ENCODE measurements at places on chromosomes 16 and 17.

DNA sequence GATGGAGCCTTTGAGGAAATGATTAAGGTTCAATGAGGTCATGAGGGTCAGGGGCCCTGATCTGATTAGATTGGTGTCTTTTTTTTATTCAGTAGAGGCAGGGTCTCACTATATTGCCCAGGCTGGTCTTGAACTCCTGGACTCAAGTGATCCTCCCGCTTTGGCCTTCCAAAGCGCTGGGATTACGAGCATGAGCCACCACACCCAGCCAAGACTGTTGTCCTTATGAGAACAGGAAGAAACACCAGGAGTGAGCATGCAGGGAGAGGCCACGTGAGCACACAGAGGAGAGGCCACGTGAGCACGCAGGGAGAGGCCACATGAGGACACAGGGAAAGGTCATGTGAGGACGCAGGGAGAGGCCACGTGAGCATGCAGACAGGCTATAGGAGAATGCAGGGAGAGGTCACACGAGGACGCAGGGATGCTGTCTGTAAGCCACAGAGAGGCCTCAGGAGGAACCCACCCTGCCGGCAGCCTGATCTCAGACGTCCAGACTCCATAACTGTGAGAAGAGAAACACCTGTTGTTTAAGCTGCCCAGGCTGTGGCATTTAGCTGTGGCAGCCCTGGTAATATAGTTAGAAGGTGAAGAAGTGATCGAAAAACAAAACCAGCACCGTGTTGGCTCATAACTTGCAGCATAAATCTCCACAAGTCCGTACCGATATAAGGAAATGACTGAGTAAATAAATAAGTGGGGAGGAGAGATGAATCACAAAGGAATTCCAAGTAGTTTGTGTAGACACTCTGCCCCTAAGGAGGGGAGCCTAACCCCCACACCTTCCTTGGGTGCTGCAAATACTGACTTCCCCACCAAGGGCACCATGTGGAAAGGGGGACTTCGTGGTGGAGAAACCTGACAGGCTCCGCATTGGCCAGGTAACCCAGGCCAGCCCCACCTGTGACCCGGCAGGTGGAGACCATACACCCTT, 14.6 kb upstream of the CSNK1D start:
- no peak for DNase-seq

DNA sequence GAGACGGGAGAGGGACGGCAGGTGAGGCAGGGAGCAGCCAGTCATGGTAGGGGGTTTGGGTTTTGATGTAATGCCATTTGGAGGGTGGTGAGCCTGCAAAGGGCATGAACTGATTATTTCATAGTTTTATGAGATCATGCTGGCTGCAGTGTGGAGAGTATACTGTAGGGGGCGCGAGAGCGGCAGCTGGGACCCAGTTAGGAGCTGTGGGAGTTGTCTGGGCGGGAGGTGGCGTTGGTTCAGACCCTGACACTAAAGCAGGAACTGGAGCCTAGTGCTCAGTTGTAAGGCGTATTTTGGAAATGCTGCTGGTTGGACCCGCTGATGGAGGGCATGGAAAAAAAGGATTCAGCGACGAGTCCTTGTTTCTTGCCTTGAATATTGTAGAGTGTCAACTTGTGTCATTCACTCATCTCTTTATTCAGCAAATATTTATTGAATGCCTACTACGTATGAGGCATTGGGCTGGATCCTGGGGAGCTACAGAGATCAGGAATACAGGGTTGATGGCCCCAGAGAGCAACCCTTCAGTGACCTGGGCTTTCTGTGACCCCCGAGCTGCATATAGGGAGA, 23.7 kb upstream of the KDM8 start:
- DNase-seq, result peak; percentile 36

DNA sequence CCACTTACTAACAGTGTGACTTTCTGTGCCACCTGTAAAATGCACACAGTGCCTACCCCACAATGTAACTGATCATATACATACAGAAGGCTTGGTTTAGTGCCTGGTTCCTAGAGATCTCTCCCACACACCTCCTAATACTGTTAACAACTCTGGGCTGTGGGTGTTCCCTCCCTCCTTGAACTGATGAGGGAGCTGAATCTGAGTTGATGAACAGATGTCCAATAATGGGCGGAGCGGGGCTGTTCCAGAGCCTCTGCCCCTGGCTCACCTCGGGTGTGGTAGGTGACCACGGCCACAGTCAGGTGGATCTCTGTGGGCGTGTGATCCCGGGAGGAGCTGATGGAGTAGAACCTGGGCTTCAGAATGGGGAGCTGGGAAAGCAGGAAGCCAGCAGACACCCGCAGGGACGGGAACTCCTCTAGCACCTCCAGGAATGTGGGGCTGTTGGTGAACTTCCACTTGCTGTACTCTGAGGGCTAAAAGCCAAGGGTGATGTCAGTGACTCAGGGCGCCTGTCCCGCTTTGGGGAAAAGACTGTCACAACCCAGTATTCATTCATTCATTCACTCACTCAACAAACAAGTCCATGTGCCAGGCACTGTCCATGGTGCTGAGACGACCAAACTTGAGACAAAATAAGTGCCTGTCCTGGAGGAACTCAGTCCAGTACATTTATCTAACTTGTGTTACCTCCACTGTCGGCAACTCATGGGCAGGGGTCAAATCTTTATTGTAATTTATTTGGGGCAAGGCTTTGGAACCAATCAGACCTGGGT, 37.6 kb downstream of the NOS2 start:
- no peak for DNase-seq

GRCh38 chr16:10929853-10930754, 12.2 kb downstream of the DEXI start:
- peak; percentile 45 for DNase-seq

DNA sequence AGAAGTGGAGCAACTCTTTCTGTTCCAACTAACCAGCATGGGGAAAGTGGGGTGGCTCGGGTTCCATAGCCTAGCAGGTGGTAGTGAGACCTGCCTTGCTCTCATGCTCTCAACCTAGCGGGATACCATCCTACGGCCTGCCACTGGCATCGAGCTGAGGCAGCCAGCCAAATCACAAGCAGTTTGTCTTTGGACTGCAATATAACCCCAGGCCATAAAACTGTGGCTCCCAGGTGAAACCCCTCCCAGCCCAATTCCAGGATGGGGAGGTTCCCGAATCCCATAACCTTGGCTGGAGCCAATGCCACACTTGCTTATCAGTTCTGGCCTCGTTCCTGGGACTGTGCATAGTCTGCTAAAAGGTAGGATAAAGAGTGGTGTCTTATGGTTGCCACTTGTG, 155.8 kb upstream of the NETO2 start:
- no peak for DNase-seq

- DNase-seq, result no peak
Measured at GRCh38 chr17:13806092-13806491, 204.4 kb upstream of the HS3ST3A1 start.

GRCh38 chr17:27593232-27593856, 37.6 kb upstream of the LGALS9 start:
- DNase-seq, result no peak

- DNase-seq, result no peak
Measured at GRCh38 chr16:19753815-19754643, 36.0 kb downstream of the IQCK start.

DNA sequence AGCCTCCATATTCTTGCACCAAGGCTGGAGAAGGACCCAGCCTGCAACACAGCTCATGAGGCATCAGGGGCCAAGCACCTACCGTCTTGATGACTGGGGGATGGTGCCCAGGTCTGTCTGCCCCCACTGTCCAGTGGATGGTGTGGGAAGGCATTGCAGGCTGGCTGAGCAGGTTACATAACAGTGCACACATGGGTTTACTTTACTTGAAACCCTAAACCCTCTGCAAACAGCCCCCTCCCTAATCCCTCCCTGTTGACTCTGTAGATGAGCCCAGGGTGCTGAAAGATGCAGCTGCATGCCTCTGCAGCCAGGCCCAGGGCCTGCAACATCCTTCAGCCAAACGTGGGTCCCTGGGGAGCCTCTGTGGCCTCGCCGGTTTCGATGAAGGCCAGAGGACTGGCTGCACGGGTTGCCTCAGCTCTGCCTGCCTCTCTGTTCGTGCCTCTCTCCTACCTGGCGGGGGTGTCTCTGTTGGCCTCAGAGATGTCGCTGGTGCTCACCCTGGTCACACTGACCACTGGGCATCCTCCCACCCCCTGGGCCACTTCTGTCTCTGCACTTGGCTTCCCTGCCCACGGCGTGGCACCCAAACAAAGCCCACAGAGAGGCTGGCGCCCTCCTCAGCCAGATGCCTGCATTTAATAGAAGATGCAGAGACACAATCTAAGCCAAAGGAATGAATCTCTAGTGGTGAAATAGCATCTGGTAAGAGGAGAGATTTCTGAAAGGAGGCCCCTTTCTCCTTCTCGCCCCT, 95.1 kb downstream of the METRNL start:
- peak; percentile 24 for DNase-seq

DNA sequence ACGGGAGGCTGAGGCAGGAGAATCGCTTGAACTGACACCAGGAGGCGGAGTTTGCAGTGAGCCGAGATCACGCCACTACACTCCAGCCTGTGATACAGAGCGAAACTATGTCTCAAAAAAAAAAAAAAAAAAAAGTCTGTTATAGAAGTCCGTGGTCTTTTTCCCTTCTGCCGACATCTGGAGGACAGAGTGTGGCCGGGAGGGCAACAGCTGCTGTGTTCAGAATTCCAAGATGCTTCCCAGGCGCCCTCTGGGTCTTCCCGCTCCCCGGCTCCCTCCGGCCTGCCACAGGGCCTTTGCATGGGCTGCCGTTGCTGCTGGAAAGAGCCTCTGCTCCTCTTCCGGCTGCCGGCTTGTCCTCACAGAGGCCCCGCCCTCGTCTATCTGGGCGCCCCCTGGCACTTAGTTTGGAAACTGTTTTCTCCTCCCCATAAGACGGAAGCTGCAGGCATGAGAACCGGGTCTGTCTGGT, 2.4 kb upstream of the CACNA1H start:
- no peak for DNase-seq

DNA sequence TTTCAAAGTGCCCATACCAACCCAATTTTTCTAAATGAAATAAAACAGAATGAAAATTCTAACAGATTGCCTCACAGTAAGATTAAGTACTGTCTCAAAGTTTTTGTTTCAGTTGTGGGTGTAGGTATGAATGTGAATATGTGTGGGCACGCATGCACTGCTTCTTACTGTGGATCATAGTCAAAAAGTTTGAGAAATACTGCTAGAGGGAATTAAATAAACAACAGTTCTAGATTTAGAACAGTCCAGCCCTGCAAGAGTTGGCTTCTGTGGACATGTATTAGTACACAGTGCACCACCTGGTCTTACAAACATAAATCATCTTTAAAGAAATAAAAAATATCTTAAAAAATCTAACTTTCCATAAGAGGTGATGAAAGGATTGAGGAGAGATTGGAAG, 8.4 kb downstream of the ZNF652 start:
- no peak for DNase-seq

DNA sequence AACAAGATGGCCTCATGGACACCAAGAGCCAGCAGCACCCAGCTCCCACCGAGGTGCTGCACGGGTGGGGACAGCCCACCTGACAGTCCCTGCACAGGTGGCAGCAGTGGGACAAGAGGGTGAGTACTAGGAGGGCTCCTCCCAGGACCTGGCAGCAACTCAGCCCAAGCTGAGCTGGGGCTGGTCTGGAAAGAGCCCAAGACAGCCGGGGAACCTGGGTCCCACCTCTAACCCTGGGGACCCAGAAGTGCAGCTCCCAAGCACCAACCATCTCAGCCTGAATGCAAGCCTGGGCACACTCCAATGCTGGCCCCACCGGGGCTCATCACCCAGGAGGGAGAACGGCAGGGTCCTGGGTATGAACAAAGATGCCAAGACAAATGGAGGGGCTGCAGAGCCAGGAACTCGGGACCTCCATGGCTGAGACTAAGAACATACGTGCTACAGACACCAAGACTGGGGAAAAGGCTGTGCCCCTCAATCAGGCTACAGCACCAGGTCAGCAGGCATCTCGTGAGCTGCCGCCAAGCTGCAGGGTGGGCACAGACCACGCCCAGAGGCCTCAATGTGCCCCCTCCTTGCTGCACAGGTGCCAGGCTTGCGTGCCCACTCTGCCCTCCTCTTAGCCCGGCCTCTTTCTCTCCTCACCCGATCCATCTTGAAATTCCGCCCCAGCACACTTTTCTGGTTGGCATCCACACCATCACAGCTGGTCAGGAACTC, 37.5 kb upstream of the GSG1L start:
- DNase-seq, result no peak

GRCh38 chr16:28121527-28121926, 58.0 kb upstream of the GSG1L start:
- DNase-seq, result no peak

- DNase-seq, result no peak
Measured at GRCh38 chr17:19583871-19584270, 50.2 kb downstream of the SLC47A1 start.

GRCh38 chr17:79417476-79417988, 193.3 kb downstream of the RBFOX3 start:
- no peak for DNase-seq

Measured in NCI-H345 (cell line).